Stimulated activated CD4-positive, alpha-beta T cell treated with anti-CD3 and anti-CD28 coated beads, Interleukin-2, amount 100 ng/mL, for 24 hours (primary cell): ENCODE measurements at places on chromosomes 4 and X.

GRCh38 chr4:73034896-73035295 lies 34.6 kb downstream of the COX18 start:
- DNase-seq, result no peak

GRCh38 chrX:154714925-154715324 lies 36.0 kb downstream of the GAB3 start:
- peak; percentile 50 for DNase-seq

DNA sequence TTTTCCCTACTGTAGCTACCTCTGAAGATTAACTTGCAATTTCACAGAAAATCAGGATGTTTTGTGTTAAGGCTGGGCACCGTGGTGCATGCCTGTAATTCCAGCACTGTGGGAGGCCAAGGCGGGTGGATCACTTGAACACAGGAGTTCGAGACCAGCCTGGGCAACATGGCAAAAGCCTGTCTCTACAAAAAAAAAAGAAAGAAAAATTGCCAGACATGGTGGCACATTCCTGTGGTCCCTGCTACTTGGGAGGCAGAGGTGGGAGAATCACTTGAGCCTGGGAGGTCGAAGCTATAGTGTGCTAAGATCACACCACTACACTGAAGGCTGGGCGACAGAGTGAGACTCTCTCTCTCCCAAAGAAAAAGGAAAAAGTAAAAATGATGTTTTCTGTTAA lies 27.4 kb downstream of the APELA start:
- no peak for DNase-seq

- DNase-seq, result no peak
Observed at GRCh38 chr4:147194604-147195003, 248.9 kb upstream of the TTC29 start.

- no peak for DNase-seq
Observed at GRCh38 chrX:66200855-66201795, 37.1 kb downstream of the HEPH start.

DNA sequence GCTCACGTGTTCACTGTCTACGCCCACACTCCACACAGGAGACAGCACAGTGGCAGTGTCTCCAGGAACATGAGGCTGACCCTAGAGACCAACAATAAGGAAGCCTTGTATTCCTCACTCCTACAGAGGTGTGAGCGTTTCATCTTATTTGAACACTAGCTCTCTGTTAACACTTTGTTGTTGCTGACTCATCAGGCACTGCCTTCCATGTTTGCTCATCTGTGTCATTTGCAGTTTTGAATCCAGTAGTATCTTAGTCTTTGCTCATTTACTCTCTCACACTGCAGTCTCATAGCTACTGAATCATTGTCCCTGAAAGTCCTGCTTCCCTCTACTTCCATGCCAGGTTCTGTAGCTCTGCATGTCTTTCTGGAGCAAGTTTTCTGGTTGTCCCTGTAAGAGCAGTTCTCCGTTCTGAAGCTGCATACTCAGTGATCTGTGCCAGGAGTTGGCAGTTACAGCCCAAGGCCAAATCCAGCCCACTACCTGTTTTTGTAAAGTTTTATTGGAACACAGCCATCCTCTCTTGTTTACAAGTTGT lies 80.3 kb upstream of the DCLK2 start:
- no peak for DNase-seq

GRCh38 chr4:2938906-2939305 lies 24.3 kb downstream of the NOP14 start:
- DNase-seq, result no peak

GRCh38 chr4:112279025-112279881 lies 6.5 kb downstream of the TIFA start:
- no peak for DNase-seq

GRCh38 chr4:94650134-94650495 lies 107.6 kb upstream of the BMPR1B start:
- no peak for DNase-seq

DNA sequence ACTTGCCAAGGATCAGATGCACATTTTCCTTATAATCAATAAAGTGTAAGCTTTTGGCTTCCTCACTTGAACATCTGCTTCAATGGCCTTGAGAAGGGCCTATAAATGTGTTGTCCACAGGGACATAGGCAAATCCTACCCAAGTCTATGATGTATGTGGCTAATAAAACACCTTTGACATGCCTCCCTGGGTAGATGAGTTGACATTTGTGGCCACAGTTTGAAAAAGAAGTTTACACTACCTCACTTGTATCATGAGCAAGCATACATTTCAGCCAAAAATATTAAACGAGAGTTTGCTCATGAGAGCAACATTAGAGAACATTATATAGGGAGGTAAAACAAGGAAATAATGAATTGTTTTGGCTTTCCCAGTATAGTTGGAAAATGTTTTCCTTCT lies 1067.7 kb downstream of the C4orf33 start:
- DNase-seq, result no peak

- no peak for DNase-seq
Observed at GRCh38 chr4:22202975-22203710, 254.6 kb upstream of the KCNIP4 start.

- no peak for DNase-seq
Observed at GRCh38 chr4:15870079-15870478, 68.5 kb downstream of the FGFBP1 start.

DNA sequence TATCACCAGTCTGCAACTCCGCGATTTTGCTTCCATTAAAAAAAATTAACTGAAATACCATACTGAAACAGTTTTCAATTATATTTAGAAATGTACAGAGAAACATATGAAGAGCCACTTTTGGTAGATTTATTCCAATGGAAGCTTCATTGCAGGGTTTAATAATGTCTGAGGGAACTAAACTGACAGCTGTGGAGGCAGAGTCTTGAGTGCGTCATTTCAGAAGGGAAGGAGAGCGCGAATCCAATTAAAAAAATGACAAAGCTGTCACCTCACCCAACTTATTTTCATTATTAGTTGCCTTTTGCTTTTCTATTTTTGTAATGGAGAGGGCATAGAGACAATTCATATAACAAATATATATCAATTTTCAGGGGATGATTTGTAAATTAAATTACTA lies 104.0 kb downstream of the UNC5C start:
- DNase-seq, result no peak

DNA sequence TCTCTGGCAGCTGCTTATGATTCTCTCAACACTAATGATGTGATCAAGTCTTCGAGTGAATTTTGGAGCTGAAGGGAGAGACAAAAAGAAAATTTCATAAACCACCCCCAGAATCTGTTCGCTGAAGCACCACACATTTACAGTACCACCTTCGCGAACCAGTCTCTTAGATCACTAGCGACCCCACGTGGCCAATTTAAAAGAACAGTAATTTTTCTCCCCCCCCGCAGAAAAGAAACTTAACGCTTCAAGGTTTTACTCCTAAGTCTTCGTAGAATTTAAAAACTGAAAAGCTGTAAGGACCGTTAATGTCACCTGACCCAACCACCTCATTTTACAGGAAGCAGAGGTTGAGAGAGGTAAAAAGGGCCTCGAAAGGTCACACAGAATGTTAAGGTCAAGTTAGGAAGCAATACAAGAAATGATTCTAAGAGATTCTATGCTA lies 187.5 kb downstream of the QDPR start:
- DNase-seq, result peak; percentile 69

DNA sequence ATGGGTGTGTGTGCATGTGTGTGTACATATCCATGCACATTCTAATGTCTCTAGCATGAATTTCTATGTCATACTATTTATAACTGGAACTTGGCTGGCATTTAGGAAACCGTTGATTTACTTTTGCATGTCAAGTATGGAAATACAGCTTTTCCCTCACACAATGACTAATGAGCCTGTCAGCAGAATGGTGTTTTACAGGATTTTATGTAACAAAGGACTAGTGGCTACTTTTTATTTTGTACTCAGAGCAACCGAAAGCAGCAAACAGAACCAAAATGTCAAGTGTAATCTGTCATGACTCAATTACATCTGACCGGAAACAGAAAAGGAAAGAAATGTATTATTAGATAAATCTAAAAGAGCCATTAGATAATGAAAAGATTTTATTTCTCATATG lies 1911.5 kb upstream of the AGA start:
- DNase-seq, result no peak

DNA sequence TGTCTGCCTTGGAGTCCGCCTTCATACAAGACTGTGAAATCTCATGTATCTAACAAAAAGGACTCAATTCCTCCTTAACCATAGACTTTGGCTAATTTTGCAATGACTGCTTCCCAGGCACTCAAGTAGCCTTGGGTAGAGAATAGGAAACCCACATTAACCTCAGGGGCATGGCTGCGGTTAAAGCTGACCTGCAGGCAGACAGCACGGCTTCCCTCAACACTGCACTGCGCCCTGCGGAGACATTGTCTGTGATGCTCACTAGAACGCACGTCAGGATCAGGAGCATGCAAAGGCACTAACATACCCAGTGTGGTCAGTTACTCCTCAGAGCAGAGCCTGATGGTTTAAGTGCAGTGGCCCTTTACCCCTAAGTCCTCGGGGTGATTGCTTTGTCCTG lies 10.3 kb upstream of the GPR143 start:
- no peak for DNase-seq
